GM20000 (cell line): ENCODE measurements at places on chromosomes 6 and 20.

- DNase-seq: peak; percentile 45
These were observed 14.6 kb upstream of the CFAP206 start for GRCh38 chr6:87393026-87393622.

DNA sequence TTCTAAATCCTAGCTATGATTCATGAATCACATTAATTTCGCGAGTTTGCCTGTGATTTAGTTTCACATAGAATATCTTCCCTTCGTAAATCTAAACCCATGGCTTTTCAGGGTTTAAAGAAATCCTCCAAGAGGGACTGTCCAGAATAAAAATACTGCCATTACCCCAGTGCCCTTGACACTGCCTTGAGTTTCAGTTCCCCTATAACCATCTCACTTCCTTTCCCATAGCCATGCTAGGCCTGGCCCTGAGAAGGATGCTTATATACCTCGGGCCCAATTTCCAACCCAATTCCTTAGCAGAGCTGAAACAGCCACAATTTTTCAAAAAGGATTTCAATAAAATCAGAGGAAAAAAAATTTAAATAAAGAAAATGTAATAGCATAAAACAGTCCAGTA lies 697.3 kb downstream of the FRK start:
- DNase-seq: no peak

DNA sequence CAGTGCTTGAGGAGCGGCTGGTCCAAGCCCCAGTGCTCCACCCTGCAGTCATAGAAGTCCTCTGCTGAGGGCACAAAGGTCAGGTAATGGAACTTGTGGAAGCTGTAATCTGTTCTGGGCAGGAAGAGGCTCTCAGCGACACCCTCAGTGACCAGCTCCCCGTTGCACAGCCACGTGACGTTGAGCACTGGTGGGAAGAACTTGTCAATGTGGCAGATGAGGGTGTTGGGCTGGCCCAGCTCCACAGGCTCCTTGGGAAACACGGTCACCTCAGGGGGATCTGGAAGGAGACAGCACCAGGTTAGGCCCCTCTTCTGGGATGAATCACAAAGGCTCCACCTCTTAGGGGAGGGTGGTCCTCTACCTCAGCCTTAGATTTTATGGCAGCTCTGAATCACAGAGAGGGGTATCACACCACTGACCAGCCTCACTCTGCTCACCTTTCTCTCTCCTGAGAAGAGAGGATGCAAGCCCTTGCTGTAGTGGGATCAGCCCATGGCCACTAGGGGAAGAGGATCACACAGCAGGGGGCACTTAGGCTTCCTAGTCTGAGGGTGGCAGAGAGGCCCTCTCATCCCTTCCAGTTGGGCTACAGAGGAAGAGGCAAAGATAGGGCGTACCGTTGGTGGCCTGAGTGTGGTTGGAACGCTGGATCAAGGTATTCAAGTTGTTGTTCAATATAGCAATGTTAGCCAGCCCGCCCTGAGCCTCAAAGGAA lies 4.3 kb downstream of the HLA-DPA1 start:
- no peak for DNase-seq

DNA sequence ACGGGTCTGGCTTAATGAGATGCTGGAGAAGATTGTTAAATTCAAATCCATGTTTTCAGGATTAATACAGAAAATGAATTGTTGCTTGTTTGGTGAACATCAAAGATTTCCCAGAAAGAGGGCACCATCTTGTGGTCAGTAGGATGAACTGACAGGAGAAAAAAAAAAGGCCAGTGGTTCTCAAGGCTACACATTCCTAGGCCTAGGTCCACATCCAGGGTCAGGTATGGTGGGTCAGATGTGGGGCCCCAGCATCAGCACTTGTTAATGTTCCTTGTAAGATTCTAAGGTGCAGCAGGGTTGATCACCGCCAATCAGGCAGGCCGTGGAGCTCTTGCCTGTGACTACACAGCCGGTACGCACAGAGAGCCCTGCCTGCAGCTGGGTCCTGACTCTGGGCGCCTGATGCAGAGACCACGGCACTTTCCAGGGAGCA lies 34.0 kb upstream of the FOXO3 start:
- peak; percentile 39 for DNase-seq

DNA sequence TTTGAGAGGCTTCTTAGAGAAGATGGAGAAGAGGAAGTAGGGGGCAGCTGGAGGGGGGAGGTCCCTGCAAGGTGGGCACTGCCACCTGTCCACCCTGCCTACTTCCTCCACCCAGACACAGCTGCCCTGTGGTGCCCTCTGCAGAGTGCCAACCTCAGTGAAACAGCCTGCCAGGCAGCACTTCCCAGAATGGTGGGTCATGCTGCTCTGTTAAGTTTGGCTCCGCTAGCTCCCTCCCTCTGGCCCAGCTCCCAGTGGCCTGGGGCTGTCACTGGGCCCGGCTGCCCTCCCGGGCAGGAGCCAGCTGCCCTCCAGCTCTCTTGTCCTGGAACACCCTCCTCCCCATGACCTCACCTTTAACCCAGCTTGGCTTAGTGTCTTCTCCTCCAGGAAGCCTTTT lies 5.1 kb upstream of the EPB41L1 start:
- no peak for DNase-seq

GRCh38 chr6:119145111-119145510 lies 66.6 kb upstream of the FAM184A start:
- DNase-seq: no peak

DNA sequence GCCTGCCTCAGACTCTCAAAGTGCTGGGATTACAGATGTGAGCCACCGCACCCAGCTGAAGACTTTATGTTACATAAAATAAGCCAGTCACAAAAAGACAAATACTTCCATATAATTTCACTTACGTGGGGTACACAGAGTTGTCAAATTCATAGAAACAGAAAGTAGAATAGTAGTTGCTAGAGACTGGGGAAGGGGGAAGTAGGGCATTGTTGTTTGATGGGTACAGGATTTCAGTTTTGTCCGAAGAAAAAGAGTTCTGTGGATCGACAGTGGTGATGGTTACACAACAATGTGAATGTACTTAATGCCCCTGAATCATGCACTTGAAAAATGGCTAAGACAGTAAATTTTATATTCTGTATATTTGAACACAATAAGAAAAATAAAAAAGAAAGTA lies 41.6 kb upstream of the ANKEF1 start:
- no peak for DNase-seq
